ENCODE measurements at places on chromosomes 5 and 9.

DNA sequence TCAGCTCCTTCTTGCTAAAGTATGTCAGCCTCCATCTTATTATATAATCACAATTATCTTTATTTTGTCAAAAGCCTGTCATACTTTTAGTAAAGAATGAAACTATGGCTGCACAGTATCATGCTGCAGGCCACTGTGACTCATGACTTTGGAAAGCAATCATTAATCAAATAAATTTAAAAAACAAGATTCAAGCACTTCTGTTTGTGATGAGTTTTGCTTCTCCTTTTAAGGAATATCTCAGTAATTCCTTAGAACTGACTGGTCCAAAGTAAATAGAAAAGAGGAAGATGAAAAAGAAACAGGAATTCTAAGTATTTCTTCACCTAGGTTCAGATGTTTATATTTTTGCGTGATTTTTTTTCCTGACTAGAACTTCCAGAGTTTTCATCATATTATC lies 83.1 kb downstream of the EDIL3 start:
- no peak for DNase-seq

DNA sequence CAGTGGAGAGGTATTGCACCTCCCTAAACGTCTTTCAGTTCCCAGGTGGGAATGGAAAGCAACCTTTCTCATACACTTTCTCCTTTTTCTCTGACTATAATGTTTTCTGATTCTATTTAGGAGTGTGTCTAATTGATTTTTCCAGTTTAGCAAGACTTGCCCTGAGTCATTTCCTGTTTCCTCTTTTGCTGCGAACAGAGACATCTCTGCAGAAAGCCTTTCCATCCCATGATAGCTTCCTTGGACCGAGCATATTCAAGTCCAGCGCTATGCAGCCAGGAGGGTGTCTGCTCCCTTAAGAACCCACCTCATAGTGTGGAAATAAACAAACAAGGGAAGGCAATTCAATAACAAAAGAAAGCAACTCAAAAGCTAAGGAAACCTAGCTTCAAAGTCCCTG lies 60.0 kb upstream of the CDH6 start:
- DNase-seq = no peak

GRCh38 chr5:177964471-177964870 lies 31.6 kb downstream of the PROP1 start:
- no peak for DNase-seq

DNA sequence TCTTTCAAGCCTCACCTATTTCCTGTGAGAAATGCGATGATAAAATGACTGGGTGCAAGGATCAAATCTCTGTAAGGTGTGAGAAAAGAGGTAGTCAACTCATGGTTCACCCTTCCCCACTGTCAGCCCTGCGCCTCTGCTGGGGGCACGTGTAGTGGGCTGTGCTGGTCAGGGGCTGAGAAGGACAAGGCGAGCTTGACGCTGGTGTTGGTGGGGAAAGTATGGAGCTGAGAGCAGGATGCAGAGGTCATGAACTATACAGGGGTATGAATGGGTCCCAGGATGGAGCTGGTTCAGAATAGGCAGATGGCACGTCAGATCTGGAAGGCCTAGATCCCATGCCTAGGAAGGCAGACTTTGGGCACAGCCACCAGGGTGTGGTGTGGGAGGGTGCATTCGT lies 20.6 kb downstream of the PITX1 start:
- no peak for DNase-seq

DNA sequence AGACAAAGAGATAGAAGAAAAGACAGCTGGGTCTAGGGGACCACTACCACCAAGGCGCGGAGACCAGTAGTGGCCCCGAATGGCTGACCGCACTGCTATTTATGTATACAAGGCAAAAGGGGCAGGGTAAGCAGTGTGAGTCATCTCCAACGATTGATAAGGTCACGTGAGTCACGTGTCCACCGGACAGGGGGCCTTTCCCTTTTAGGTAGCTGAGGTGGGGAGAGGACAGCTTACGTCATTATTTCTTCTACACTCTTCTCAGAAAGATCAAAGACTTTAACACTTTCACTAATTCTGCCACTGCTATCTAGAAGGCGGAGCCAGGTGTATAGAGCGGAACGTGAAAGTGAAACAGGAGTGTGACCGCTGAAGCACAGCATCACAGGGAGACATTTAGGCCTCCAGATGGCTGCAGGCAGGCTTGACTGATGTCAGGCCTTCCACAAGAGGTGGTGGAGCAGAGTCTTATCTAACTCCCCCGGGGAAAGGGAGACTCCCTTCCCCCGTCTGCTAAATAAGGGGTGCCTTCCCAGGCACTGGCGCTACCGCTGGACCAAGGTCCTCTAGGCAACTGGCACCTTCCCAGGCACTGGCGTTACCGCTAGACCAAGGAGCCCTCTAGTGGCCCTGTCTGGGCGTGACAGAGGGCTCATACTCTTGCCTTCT lies 6.1 kb upstream of the PRR16 start:
- DNase-seq = no peak

DNA sequence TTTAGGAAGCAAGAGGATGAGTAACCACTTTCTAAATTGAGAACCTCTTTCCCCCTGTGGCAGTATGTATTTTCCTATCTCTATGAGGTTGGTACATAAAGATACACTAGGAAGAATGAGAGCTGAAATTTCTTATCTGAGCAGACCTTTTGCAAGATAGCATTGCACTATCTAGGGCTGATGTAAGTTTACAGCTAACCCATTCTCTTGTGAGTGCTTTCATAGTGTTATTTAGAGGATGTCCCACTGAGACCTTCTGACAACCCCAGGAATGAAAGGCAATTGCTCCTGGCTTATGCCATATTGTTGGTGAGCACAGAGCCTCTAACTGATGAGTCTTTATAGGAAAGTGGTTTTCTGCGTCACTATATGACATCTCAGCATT lies 1209.3 kb upstream of the CDH6 start:
- DNase-seq = no peak

- no peak for DNase-seq
These were observed 82.1 kb downstream of the WDR41 start for GRCh38 chr5:77409870-77410621.

DNA sequence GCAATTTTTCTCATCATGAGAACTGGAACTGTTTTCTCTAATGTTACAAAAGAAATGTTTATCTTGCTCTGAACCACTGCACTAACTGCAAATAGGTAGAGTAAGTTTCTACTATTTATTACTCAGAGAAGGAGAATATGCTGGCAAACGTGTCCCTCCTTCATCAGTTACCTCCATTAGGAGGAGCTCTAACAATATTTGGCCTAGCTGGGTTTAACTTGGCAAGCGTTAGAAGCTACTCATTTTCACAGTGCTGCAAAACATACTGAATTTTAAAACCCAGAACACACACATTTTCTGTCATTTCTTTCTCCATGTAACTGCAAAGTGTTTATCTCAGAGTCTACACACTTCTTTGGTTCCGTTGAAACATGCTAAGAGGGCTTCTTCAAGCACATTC lies 101.0 kb upstream of the GABRG2 start:
- DNase-seq = no peak

DNA sequence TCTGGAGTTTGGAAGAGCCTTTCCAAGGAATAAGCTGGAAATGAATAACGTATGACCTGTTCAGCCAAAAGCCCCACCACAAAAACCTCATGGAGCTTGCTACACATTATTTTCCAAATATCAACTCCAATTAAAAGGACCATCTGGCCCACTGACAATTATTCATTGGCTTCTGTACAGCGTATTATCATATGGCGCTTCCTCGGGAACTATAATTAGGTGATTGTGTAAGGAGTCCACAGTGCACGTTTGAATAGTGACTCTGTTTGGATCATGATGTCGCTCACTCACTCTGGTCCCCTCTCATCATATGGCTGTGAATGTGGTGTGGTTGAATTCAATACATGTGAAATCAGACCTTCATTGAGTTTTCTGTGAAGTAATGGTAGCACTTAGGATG lies 52.1 kb downstream of the GDNF start:
- DNase-seq = no peak

DNA sequence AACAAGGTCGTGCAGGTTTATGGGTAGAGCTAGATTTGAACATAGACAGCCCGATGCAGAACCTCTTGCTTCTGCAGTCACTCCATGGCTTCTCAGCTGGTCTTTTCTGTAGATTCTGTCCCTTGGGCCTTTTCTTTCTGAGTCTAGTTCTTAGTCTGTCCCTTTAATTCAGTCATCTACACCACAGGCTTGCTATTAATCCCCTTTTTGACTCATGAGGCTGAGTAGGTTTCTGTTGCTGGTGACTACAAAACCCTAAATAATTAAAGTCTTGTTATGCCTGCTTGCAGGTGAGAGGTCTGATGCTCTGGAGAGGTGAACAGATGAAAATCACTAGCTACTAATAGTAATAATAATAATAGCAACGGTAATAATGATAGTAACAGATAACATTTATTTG lies 19.3 kb upstream of the STRBP start:
- DNase-seq = no peak

DNA sequence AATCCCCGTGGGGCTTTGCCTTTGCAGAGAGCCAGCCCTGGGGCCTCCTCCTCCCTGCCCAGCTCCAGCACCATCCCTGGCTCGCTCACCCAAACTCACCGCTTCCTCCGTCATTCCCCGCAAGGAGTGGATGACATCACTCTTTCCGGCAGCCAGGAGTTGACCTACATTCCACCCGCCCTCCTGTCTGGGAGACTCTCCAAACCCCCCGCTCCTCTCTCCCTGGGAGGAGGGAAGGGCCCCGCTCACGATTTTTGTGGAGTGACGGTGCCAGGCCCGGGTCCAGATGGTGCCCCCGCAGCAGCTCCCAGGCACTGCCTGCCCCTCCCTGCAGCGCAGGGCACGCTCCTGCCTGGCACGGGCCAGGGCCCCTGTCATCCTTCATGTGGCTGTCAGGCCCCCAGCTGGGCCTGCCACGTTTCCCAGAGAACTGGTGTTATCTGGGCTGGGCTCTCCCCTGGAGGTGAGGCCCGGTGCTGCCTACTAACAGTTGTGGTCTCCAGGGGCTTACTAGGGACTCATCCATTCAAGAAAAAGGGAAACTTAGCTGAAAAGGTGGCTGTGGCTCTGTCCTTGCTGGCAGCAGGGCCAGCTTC lies 52.3 kb downstream of the NTNG2 start:
- peak; percentile 75 for DNase-seq

DNA sequence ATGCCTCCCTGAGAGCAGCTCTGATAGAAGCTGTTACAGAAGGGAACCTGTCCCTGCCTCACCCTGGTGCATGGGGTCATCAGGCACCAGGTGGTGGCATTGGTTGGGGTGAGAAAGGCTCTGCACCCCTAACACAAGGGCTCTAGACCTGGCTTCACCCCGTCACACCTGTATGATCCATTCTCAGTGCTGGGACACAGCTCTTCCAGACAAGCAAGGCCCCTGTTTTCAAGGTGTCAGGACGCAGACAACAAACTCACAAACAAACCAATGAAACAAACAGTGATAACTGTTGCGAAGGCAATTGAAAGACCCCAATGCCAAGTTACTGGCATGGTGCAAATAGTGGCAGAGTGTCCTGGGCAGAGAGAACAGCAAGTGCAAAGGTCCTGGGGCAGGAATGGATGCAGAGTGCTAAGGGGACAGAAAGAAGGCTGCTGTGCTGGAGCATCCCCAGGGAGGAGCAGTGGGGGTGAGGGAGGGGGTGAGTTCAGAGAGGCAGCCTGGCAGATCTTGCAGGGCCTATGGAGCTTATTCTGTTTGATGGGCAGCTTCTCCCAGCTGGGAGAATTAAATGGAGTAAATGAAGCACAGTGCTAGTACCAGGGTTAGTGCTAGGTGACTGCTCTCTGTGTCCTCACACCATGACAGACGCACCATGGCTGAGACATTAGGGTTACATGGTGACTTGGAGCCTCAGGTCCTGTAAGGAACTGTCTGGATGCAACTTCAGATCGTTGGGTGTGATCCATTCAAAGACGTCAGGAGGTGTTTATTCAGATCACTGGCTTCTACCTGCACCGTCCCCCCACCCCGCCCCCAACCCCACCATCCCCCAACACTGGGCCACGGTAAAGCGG lies 67.9 kb upstream of the UNC5A start:
- no peak for DNase-seq

- DNase-seq = peak; percentile 91
These were observed 64.4 kb upstream of the CACNA1B start for GRCh38 chr9:137813167-137813566.

DNA sequence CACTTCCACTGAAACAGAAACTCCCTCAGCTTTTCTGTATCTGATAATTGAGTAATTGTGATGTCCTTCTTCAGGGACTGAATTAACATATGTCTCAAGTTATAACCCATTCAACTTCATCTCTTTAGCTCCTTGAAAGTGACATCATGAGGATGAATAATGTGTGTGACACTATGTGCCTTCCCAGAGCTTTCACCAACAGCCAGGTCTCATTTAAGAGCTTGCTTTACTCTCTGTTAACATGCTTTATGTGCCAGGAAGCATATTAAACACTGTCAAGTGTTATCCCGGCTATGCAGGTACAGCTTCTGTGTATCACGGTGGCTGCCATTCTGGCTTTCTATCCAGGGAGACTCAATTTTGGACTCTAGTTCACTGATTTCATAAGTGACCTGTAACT lies 799.9 kb downstream of the CDH12 start:
- DNase-seq = peak; percentile 51

Data from NCI-H345 (cell line).